ENCODE measurements at places on chromosomes 1 and 21.

GRCh38 chr1:218829097-218829496 lies 344.6 kb upstream of the LYPLAL1 start:
- H3K27me3 ChIP-seq, result no peaks in the 10 kb centered on the region
- H3K27ac ChIP-seq, result no peak overlapping the region
- DNase-seq, result peak; percentile 30
- no peak overlapping the region for H3K4me3 ChIP-seq
- no peaks in the 10 kb centered on the region for H3K4me1 ChIP-seq
- H3K36me3 ChIP-seq, result no peaks in the 10 kb centered on the region

DNA sequence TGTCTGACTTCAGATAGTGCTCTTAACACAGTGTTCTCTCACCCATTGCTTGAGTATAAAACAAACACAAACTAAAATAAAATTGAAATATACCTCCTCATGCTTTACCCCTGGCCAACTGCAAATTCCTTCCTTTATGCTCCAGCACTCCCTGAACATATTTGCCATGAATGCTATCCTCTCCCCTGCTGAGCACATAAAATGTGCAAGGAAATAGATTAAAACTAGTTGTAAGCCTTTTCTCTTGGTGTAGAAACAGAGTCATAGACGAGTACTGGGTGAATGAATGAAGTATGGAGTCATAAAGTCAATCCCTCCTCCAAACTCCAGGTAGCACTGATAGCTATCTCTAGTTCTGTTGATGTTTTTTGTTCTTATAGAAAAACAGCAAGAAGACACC lies 2.6 kb downstream of the GPR161 start:
- peaks cover 35% of the 10 kb centered on the region for H3K27me3 ChIP-seq
- H3K4me1 ChIP-seq, result peaks cover 27% of the 10 kb centered on the region
- H3K36me3 ChIP-seq, result no peaks in the 10 kb centered on the region
- no peak overlapping the region for H3K27ac ChIP-seq

DNA sequence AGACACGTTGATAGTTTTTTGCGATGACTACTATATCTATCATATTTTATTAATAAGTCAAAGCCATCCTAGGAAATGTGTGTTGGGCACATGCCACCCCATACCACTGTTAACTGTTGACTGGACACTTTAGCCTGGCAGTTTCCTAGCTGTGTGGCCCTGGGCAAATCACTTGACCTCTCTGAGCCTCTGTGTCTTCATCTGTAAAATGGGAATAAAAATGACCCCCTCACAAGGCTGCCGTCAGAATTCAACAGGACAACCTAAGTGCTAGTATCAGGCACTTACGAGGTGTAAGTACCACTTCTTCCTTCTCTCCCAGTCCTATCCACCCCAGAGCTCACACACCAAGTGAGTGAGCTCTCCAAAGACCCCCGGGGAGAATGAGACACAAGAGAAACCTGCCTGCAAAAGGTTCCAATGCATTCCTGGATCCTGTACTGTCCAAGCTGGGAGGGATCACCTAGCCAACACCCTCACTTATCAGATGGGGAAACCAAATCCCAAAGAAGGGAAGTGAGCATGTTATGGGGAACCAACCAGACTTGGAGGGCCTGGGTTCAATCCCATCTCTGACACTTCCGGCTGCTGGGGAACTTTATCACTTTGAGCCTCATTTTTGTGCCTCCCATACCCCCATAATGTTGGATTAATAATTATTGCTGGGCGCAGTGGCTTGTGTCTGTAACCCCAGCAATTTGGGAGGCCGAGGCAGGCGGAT lies 24.9 kb downstream of the HSPG2 start:
- no peaks in the 10 kb centered on the region for H3K27me3 ChIP-seq
- peaks cover 38% of the 10 kb centered on the region for H3K4me1 ChIP-seq
- DNase-seq, result no peak
- peak overlapping the region; percentile 90 for H3K27ac ChIP-seq
- H3K36me3 ChIP-seq, result no peaks in the 10 kb centered on the region

GRCh38 chr1:234760303-234760723 lies 150.3 kb upstream of the IRF2BP2 start:
- no peaks in the 10 kb centered on the region for H3K27me3 ChIP-seq
- no peak overlapping the region for H3K4me3 ChIP-seq
- H3K27ac ChIP-seq, result no peak overlapping the region
- peak; percentile 88 for DNase-seq

- no peaks in the 10 kb centered on the region for H3K4me1 ChIP-seq
- DNase-seq, result no peak
- no peaks in the 10 kb centered on the region for H3K27me3 ChIP-seq
- H3K27ac ChIP-seq, result no peak overlapping the region
- peak overlapping the region; percentile 86 for H3K4me3 ChIP-seq
These were observed 3.7 kb downstream of the MATN1 start for GRCh38 chr1:30719406-30720270.

- DNase-seq, result no peak
- H3K4me1 ChIP-seq, result peaks cover under 1% of the 10 kb centered on the region
- no peaks in the 10 kb centered on the region for H3K36me3 ChIP-seq
- no peaks in the 10 kb centered on the region for H3K27me3 ChIP-seq
- H3K4me3 ChIP-seq, result no peak overlapping the region
These were observed 36.7 kb downstream of the NFIA start for GRCh38 chr1:61119085-61119484.

DNA sequence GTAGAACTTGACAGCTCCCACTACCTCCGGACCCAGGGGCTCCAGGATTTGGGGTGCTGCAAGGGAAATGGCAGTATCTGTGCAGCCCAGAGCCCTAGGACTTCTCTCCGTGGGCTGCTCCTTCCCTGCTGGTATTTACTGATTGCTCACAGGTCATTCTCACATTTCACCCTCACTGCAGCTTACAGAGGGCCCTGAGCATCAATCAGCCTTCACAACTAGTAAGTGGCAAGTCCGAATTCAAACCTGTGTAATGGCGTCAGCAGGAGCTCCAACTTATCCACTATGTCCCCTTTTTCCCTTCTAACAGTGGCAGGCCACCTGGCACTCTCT lies 32.4 kb downstream of the PIK3C2B start:
- H3K4me3 ChIP-seq, result no peak overlapping the region
- no peak for DNase-seq
- no peaks in the 10 kb centered on the region for H3K27me3 ChIP-seq
- 0 out of 2 replicates have a peak, but pooled peaks cover 9% of the 10 kb centered on the region for H3K36me3 ChIP-seq
- H3K27ac ChIP-seq, result no peak overlapping the region

DNA sequence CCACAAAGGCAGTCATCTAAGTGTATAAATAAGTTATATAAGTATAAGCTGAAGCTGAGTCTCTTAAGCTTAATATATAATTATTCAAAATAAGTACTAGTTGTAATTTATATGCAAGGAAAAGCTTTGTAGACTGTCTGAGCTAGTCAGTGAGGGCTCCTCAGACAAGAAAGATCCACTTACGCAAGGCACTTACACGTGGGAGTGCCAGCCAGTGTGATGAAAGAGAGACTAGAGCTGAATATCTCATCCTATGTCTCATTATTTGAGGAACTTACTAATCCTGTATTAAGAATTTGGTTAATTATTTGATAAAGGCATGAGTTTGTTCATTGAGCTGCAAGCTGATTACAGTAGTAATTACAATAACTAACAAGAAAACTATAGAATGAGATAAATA lies 146.9 kb downstream of the PDE4B start:
- H3K4me1 ChIP-seq, result no peaks in the 10 kb centered on the region
- H3K27ac ChIP-seq, result no peak overlapping the region
- no peaks in the 10 kb centered on the region for H3K27me3 ChIP-seq
- no peak overlapping the region for H3K4me3 ChIP-seq
- DNase-seq, result no peak

DNA sequence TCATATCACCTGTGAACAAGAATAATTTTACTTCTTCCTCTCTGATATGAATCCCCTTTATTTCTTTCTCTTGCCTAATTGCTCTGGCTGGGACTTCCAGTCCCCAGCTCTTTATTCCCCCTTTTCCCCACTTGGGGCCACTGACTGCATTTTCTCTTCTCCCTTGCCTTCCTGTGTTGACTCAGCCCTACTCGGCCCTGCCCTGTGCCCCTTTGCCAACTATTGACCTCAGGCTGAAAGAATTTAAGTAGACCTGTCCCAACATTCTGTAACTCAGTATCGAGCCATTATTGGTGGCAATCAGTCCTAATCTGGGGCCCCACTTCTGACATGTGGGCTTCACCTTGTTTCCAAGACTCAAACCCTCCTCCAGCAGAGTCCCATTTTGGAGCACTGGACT lies 60.6 kb upstream of the STUM start:
- H3K36me3 ChIP-seq, result no peaks in the 10 kb centered on the region
- H3K4me3 ChIP-seq, result no peak overlapping the region
- H3K27me3 ChIP-seq, result no peaks in the 10 kb centered on the region
- peaks cover 13% of the 10 kb centered on the region for H3K4me1 ChIP-seq
- DNase-seq, result no peak

DNA sequence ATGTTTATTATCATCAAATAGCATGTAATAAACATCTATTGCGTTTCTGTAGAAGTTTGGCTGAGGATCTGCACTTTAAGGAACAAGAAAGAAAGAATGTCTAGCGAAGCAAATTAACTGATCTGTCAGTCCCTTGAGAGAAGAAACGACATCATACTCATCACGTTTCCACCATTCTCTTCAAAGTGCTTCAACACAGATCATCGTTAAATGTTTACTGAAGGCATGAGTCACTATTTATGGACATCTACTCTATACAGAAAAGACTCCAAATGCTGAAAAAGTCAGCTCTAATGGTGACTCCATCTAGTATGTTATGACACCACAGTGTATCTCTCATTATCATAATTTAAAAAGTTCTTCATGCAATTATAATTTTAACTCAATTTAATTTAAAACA lies 369.1 kb downstream of the RGS7 start:
- H3K4me3 ChIP-seq, result no peak overlapping the region
- no peak for DNase-seq
- H3K36me3 ChIP-seq, result no peaks in the 10 kb centered on the region
- H3K4me1 ChIP-seq, result peaks cover 7% of the 10 kb centered on the region

DNA sequence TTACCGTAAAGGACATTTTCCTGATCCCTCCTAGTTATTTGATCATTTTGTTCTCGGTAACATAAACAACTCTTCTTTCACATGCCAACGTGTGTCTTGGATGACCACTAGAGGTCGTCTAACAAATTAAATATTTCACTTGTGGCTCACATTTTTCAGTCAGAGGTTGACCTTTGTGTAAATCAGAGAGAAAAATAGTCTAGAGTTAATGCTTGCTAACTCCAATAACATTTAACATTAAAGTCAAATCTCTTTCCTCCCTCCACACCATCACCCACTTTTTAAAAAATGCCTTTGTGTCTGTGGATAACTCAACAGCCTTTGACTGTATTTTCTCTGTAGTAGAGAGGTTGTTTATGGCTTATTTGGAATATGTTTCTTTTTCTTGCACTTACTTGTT lies 220.5 kb upstream of the B3GALT2 start:
- H3K4me3 ChIP-seq, result no peak overlapping the region
- H3K36me3 ChIP-seq, result no peaks in the 10 kb centered on the region
- no peak overlapping the region for H3K27ac ChIP-seq
- no peaks in the 10 kb centered on the region for H3K4me1 ChIP-seq

DNA sequence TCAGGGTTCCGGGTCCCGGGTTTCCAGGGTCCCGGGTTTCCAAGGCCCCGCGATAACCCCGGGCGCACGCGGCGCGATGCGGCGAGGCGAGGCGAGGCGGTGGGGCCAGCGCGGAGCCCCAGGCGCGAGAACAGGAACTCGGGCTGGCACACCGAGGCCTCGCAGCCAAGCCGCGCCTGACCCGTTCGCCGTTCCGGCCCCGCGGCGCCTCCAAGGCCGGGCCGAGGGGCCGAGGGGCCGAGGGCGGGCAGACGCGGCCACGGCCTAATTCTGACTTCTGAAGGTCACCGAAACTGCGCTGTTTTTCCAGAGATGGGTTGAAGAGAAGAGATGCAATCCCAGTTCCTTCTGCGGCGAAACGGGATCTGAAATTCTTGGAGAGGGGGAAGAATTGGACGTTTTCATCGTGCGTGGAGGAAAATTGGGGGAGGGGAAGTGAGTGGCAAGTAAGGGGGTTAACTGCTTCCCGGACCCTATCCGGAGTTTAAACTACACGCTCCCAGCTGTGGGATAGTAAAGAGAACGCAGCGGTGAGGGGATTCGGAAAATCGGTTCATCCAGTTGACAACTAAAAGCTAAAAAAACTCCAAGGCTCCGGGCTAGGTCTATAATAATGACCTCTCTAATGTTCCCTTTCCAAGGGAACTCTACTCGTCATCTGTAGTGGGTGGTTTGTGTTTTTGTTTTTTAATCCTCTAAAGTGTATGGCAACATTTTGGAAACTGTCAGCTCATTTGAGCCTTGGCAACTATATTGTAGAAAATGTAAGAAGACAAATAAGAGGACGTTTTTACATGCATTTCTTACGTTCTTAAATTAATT lies 8.2 kb downstream of the TBX15 start:
- peak overlapping the region; percentile 53 for H3K4me3 ChIP-seq
- H3K27ac ChIP-seq, result no peak overlapping the region
- H3K4me1 ChIP-seq, result peaks cover 35% of the 10 kb centered on the region
- no peaks in the 10 kb centered on the region for H3K36me3 ChIP-seq
- peak; percentile 58 for DNase-seq

GRCh38 chr1:111873460-111874030 lies 115.9 kb downstream of the KCND3 start:
- no peak overlapping the region for H3K27ac ChIP-seq
- H3K4me3 ChIP-seq, result no peak overlapping the region
- DNase-seq, result no peak
- no peaks in the 10 kb centered on the region for H3K36me3 ChIP-seq

DNA sequence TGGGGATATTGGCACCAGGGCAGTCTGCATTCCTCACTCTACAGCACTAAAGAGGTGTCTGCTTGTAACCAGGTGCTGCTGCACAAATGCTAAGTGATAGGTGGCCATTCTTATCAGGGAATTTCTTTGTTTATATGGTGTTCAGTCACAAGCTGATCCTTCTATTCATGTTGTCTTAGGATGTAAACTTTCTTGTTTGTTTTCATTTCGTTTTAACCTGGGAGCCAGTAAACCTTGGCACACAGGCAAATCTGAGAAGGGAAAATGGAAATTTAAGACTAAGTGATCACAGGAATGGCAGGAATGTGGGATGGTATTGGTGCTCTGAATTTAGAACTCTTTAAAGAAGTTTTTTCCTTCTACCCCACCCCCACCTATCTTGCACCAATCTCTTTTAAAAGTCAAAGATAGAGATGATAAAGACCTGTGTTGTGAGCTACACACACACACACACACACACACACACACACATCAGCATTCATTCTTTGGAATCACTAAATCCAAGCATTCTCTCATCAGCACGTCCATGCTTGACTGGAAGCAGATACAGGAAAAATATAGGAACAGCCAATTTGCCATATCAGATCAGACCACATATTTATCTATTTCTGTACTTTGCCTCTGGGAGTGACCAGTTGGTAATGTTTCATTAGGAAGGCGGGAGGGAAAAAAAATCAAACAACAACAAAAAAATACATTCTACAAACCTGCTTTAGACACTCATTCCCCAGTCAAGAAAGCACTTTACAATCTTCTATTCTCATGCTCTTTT lies 451.4 kb upstream of the ADGRL2 start:
- H3K27ac ChIP-seq, result peak overlapping the region; percentile 34
- peak; percentile 79 for DNase-seq
- no peaks in the 10 kb centered on the region for H3K27me3 ChIP-seq
- H3K4me1 ChIP-seq, result peaks cover 38% of the 10 kb centered on the region
- no peaks in the 10 kb centered on the region for H3K36me3 ChIP-seq
- H3K4me3 ChIP-seq, result no peak overlapping the region
